ENCODE measurements at places on chromosomes 2 and 18. TPM values are rescaled to one million over a fixed set of nuclear protein-coding genes. Genes with fewer than 3 reads are reported as not detected.

Gene RIT2
- not detected for total RNA-seq

Gene CFC1B
- total RNA-seq = not detected

Gene AMER3
- not detected for total RNA-seq

Gene TBR1
- total RNA-seq = not detected

Gene MEP1B
- total RNA-seq = not detected

Gene SMCHD1
- total RNA-seq = 26.6 TPM
